ENCODE measurements at places on chromosomes 13 and 19.

DNA sequence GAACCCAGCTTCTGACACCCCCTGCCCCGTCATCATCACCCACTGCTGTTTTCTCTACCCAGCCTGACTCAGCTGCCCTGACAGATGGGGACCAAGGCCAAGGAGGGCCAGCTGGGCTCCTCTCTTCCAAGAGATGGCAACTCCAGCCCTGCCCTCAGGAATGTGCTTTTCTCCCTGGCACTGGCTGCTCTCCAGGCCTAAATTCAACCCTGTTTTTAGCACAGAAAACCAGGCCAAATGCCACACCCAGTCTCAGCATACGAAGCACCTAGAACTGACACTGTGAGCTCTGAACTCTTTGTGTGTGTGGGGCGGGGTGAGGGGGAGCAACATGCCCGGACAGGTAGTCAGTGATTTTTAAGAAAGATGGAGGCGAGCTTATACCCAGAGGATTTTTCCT, 23.4 kb upstream of the IGFL1 start:
- DNase-seq = peak; percentile 30

GRCh38 chr13:79781829-79782540, 301.0 kb downstream of the NDFIP2 start:
- DNase-seq = no peak

DNA sequence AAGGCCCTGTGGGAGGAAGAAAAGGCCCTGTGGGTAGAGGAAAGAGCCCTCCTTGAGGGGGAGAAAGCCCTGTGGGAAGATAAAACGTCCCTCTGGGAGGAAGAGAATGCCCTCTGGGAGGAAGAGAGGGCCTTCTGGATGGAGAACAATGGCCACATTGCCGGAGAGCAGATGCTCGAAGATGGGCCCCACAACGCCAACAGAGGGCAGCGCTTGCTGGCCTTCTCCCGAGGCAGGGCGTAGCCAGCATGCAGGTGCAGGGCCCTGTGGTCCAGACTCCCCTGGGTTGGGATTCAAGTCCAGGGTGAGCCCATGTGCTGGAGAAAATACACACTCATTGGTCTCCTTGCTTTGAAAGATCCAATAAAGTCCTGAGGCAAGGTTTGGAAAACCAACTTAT, 4.1 kb downstream of the CCDC70 start:
- DNase-seq = no peak

- DNase-seq = no peak
These were observed 76.6 kb downstream of the SERP2 start for GRCh38 chr13:44449999-44450821.

DNA sequence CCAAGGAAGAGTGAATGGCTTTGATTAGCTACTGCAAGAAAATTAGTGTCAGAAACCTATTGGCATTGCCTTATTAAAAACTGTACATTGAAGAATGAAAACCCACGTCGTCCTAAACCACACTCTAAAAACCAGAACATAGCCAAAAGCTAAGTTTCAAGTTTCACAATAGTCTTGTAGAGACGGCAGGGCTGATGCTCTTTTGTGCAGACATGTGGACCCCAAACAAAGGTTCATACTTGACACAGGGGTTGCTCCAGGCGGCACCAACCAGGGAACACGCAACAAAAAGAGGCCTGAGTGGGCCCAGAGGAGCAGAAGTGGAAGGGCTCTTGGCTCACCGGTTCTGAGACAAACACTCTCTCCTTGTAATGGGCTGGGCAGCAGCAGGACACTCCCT, 28.6 kb upstream of the MIR17HG start:
- DNase-seq = no peak

GRCh38 chr13:71752775-71753513, 114.1 kb downstream of the DACH1 start:
- DNase-seq = no peak

- no peak for DNase-seq
These were observed 113.8 kb downstream of the TBC1D4 start for GRCh38 chr13:75368167-75368566.

- peak; percentile 43 for DNase-seq
These were observed 1966.1 kb downstream of the PCDH9 start for GRCh38 chr13:65264066-65264465.

DNA sequence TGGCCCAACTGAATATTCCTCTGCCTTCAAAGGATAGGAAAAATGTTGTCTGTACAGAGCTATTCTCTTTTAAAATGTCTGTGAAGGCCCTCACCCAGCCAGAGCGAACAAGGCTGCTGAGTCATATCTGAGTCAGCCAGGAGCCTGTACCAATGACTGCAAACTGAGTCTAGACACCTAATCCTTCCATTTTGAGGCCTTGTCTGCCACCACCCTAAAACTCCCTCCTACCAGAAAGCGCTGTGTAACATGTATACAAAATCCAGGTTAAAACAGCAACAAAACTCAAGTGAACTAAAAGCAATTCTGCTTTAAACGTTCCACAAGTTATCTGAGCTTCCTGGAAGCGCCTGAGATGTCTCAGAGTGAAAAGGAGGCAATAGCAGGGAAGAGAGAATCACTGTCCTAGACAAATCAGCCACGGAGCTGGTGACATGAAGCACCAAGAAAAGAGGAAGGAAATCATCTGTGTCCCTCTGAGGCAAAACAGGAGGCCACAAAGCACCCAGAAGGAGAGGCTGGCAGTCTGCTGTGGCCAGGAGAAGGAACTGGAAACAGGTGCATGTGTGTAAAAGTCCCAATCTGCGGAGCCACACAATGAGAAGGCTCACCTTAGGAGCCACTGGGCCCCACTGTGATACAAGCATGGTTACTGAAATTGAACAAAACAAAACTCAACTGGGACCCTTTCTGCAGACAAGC, 10.2 kb downstream of the DHRS12 start:
- no peak for DNase-seq

GRCh38 chr19:15995536-15995935, 46.7 kb downstream of the OR10H4 start:
- no peak for DNase-seq

DNA sequence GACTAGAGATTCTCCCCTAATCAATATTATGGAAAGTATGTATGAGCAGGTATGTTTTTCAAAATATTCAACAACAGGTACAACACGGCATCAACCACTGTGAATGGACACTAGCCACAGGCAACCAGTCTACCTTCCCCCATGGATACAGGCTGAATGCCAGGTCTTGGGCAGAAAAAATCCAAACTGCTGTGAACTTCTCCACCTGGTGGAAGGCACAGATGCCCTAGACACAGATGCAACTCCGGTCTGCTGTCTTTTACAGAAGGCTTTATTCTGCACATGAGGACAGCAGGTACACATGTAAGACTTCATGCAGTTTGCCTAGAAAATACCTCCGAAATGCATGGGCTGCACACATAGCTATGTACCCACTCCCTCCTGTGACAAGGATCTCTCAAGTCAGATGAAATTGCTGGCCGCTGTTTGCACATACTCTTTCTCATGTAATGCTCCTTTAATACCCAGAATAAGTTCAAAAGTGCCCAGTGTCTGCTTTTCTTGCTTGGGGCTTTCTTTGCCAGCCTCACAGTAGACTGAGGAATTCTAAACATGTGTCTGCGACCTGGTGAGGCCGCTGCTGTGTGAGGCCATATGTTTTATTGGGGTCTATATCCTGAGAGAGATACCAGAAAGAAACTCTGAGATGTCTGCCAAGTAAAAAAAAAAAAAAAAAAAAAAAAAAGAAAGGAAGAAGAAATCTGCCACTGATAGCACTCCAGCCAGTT, 325.9 kb downstream of the FOXO1 start:
- no peak for DNase-seq

GRCh38 chr19:27679905-27680304, 1533.0 kb downstream of the UQCRFS1 start:
- DNase-seq = no peak

- DNase-seq = no peak
These were observed 324.6 kb downstream of the KLF12 start for GRCh38 chr13:73809561-73809960.

- no peak for DNase-seq
These were observed 668.4 kb downstream of the DIAPH3 start for GRCh38 chr13:59495299-59495698.

GRCh38 chr13:109087916-109088623, 458.7 kb downstream of the MYO16 start:
- DNase-seq = no peak

GRCh38 chr13:27921961-27922882, 2.4 kb downstream of the PDX1 start:
- no peak for DNase-seq

GRCh38 chr13:93977986-93978385, 501.5 kb downstream of the DCT start:
- DNase-seq = no peak

DNA sequence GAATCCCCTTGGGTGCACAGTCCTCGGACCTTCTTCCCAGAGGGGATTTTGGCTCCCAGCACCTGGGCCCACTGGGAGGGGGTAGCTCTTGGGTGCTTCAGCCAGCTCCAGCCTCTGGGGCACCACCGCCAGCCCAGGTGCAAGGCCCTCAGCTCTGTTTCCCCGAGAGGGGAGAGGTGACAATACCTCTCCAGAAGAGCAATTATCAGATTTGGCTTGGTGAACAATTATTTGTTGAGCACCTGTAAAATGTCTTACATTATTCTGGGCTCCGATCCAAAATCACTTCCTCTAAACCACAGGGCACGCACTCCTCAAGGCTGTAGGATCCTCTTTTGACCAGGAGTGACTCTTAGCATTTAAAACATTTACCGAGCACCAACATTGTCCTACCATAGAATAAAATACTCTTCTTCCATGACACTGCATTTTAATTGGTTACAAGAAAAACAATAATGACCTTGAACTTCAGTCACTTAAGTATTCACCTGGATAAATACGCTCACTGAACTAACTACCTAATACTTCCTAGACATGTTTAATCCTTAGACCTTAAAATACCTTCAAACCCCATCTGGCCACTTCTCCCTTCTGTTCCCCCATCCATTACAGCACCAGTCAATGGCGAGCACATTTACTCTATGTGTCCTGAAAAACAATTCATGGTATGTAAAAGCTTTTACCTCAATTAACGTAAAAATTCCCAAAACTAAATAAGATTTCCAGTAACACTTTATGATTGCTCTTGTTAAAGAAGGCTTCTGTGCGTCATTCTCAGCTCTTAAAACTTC, 54.8 kb downstream of the ABCC4 start:
- peak; percentile 91 for DNase-seq

DNA sequence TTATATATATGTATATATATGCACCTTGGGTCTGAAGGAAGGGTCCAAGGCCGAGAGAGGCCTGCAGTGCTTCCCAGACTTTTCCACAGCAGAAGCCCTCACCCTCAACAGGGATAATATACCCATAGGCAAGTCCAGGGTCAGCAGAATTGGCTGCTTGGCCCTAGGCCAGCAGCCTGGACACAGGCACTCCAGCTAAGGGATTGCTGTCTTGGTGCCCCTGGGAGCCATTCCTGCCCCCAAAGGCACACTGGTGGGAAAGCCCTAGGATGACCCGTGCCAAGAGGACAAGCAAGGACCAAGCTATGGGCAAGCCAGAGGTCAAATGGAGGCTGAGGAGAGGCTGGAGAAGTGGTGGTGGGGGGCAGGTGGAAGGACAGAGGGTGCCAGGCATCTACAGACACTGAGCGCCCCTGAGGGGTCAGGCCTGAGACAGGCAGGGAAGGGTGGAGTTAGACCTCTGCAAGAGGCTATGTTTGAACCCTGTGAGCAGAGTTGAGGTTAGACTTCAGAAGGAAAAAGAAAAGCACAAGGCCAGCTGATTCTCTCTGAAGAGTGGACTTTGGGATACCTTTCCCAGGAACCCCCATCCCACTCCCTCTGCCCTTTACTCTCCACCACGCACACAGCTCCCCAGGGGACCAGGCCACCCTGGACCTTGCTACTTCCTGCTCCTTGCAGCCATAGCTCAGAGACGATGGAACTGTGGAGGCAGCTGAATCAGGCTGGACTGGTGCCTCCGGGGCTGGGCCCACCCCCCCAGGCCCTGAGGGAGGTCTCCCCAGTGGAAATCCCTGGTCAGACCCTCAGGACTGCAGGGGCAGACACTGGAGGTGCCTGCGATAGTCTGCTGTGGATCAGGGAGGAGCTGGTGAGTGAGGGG, at the start of gene ERICH4:
ERICH4 (plus strand) TSS at position 684 of the 883 bp plus-strand sequence; CDS start at position 698, 14 bp downstream.
- DNase-seq = no peak

GRCh38 chr13:104586051-104586746, 1520.0 kb upstream of the SLC10A2 start:
- peak; percentile 29 for DNase-seq

DNA sequence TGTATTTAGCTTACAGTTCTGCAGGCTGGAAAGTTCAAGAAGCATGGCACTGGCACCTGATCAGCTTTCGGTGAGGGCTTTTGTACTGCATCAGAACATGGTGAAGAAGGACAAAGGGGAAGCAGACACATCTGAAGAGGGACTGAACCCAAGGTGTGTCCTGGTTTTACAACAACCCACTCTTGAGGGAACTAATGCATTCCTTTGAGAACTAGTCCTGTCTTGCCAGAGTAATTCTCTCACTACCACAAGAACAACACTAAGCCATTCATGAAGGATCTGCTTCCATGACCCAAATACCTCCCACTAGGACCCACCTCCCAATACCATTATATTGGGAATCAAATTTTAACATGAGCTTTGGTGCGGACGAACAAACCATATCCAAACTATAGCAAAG, 93.6 kb downstream of the RFC3 start:
- DNase-seq = no peak

GRCh38 chr13:105282406-105283285, 1252.8 kb downstream of the EFNB2 start:
- no peak for DNase-seq

DNA sequence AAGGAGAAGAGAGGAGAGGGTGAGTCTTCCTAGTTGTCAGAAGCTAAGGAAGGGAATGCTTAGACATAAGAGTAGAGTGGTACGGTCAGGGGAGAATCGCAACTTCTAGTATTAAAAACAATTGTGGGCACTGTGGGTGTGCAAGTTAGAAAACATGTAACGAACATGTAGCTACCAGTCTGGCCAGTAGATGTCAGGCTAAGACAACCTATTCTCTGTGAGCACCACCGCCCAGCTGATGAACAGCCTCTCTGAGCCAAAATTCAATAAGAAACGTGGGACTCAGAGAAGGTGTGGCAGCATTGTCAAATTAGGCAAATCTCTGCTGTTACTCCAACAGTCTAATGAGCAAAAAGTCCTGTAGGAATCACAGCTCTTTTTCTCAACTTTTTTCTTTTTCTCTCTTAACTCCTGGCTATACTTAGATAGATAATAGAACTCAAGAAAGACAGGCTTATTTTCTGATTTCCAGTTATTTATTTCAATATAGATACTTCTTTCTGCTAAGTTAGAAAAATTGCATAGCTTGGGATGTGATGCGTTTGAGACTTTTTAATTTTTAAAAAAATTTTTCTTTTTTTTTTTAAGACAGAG, 186.2 kb downstream of the USP12 start:
- DNase-seq = peak; percentile 63

DNA sequence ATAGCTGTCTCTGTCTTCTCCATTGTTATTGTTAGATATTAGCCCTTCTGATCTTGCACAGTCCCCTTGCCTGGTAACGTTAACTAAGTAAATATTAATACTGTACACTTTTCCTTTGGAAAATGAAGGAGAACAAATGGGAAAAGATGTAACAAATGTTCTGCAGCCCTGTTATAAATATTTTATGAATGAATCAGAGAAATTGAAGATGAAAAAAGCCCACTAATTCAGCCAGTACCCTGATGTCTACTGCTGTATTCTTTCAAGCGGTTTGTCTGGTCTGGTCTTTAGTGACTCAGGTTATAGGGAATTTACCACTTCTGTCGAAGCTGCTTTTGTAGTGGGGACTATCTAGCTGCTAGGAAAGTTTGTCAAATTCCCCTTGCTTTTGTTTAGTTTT, 121.0 kb downstream of the COG6 start:
- DNase-seq = no peak

GRCh38 chr13:59906413-59907049, 257.2 kb downstream of the DIAPH3 start:
- peak; percentile 37 for DNase-seq

All from NCI-H1105 treated with DMSO at 0.1 percent for 48 hours (cell line).